Endothelial cell (in vitro differentiated cells): ENCODE measurements at places on chromosomes 3 and 15.

DNA sequence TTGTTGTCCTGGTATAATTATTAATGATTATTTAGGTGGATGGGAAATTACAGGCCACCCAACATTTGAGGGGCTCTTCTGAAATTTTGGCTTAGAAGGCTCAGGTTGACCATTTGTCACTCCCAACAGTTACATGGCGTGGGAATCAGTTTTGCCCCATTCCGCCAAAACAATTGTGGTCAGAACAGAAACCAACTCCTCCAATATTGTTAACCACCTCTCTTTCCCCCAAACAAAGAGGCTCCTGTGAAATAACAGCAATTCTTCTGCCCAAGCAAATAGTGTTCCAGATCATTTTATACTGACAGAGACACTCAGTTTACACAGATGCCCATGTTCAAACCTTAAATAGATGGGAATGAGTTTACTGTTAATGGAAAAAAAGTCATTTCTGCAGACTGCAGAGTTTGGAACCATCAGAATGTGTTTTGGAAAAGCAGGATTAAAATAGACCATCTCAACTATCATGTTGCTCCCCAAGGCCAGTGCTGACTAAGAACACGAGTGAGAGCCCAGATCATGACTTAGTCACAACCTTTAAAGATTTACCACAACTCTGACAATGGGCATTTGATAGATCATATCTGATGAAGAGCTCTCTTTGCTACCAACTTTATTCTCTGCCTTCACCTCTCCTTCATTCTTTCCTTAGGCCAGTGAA, 102.1 kb downstream of the DUT start:
- H3K4me1 ChIP-seq = no peaks in the 10 kb centered on the region
- no peak for DNase-seq
- H3K36me3 ChIP-seq = peaks cover 8% of the 10 kb centered on the region

GRCh38 chr15:100762913-100763834, 116.5 kb upstream of the ALDH1A3 start:
- H3K4me3 ChIP-seq = no peak overlapping the region
- H3K27ac ChIP-seq = no peak overlapping the region
- peaks cover 20% of the 10 kb centered on the region for H3K36me3 ChIP-seq
- H3K4me1 ChIP-seq = peaks cover 43% of the 10 kb centered on the region
- peaks cover 9% of the 10 kb centered on the region for H3K27me3 ChIP-seq

DNA sequence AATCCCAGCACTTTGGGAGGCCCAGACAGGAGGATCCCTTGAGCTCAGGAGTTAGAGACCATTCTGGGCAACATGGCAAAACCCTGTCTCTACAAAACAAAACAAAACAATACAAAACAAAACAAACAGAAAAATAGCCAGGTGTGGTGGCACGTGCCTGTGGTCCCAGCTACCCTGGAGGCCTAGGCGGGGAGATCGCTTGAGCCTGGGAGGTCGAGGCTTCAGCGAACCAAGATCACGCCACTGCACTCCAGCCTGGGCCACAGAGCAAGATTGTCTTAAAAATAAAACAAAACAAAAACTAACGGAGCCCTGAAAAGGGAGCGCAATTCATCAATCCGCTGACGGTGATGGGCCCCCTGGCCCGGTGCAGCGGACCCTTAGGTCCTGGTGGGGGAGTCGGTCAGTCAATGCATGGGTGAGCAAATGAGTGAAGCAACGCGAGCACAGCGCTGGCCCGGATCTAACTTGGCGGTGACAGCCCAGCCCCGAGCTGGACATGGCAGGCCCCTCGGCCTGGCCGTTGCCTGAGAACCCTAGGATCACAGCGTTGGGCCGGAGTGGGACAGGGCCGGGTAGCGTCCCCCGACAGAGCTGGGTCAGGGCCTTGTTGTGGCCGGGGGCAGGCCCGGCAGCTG, 52.4 kb upstream of the BLM start:
- H3K36me3 ChIP-seq = no peaks in the 10 kb centered on the region
- peaks cover 9% of the 10 kb centered on the region for H3K27me3 ChIP-seq
- H3K4me1 ChIP-seq = peaks cover 10% of the 10 kb centered on the region
- peak overlapping the region; percentile 42 for H3K27ac ChIP-seq
- peak overlapping the region; percentile 72 for H3K4me3 ChIP-seq

- DNase-seq = no peak
- no peaks in the 10 kb centered on the region for H3K4me1 ChIP-seq
- H3K4me3 ChIP-seq = no peak overlapping the region
- H3K27me3 ChIP-seq = no peaks in the 10 kb centered on the region
Observed at GRCh38 chr3:61505197-61505596, 56.2 kb upstream of the PTPRG start.

- no peaks in the 10 kb centered on the region for H3K36me3 ChIP-seq
- H3K27ac ChIP-seq = no peak overlapping the region
- H3K4me3 ChIP-seq = no peak overlapping the region
- peaks cover 3% of the 10 kb centered on the region for H3K4me1 ChIP-seq
Observed at GRCh38 chr3:182078929-182079328, 367.2 kb downstream of the SOX2 start.

DNA sequence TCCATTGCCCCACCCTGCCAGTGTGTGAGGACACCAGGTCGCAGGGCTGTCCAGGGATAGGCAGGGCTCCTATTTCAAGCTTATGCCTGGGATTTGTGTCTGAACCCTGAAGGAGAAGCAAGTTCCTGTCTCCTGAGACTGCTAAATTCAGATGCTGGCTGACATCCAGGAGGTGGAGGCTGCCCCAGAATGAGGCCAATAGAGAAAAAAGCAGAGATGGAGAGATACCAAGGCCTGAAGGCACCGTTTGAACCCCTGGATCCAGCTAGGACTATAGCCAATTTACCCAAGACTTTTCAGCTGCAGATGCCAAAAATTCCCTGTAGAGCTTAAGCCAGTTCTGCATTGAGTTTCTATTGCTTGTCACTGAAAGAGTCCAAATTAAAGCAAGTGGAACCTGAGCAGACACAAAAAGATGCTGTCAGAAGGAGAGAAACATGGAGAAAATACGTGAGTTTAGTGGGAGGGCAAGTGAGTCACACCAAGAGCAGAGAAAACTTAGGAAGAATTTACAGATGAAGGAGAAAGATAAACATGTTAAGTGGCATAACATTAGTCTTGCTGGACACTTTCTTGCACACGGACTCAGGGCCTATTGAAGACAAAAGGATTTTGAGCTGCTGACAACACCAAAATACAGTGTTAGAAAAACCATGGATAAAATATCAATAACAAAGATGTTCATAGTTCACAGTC, 148.6 kb downstream of the CNTN3 start:
- H3K4me1 ChIP-seq = peaks cover 6% of the 10 kb centered on the region
- no peak overlapping the region for H3K27ac ChIP-seq
- peaks cover 1% of the 10 kb centered on the region for H3K27me3 ChIP-seq

DNA sequence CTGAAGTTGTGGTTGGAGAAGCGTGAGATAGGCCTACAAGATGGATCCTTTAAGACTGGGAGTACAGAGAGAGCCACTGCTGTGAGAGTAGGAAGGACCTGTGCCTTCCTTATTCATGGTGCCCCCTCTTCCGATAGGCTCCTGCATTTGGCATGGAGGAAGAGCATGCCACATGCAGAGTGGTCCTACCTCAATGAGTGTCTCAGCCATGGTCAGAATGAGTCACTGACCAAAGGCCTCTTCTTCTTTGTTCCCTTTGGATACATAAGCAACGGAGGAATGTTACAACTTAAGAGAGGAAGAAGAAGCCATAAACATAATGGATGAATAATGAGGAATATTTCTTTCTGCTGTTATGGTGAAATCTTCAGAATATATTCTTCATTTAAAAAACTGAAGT, 681.2 kb upstream of the GRM7 start:
- no peak overlapping the region for H3K27ac ChIP-seq
- H3K4me3 ChIP-seq = no peak overlapping the region
- DNase-seq = no peak
- H3K36me3 ChIP-seq = no peaks in the 10 kb centered on the region
- no peaks in the 10 kb centered on the region for H3K4me1 ChIP-seq

- H3K4me3 ChIP-seq = no peak overlapping the region
- H3K27me3 ChIP-seq = no peaks in the 10 kb centered on the region
Observed at GRCh38 chr3:14210843-14211594, 32.4 kb downstream of the LSM3 start.
